ENCODE measurements at places on chromosomes 16 and 17.

DNA sequence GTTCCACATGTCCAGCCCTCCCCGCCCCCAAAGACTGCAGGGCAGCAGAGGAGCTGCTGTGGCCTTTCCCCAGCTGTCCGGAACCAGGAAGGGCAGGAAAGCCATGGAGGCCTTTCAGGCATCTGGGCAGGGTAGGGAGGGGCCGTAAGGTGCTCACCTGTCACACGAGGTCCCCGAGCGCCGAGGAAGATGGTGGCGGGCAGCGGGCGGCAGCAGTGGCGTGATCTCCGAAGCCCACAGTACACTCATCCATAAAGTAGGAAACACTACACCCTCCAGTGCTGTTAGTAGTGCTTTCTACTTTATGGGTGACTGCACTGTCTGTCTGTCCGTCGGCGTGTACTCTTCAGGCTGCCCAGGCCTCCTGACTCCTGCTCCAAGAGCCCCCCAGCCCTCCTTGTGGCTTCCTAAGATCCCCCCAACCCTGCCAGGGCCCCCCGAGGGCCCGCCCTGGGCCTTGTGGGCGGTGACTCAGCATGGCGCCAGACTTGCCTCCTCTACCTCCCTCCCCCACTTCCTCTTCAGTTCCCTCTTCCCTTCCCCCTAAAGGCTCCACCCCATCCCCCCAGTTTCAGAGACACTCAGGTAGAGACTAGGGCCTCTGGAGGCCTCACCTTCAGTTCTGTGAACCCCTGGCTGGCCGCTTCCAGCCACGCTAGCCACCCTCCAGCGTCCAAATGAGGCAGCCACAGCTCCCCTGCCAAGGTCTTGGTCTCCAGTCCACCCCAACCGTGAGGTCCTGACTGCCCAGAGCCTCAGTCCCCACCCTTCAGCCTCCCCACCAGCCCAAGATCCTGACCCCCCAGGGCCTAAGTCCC, 2.6 kb upstream of the TSPOAP1 start:
- peak; percentile 47 for DNase-seq

DNA sequence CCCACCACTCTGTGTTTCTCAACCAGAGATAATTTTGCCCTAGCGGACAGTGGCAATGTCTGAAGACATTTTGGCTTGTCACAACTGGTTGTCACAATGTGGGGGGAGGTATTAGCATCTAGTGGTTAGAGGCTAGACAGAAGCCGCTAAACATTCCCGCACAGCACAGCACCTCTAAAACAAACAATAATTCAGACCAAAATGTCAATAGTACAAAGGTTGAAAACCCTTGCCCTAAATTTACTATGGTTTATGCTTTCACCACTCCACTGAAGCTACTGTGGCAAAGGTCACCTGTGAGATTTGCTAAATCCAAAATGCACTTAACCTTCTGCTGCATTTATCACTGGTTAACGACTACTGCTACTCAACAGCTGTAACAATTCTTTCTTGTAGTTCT, 14.1 kb downstream of the NUP88 start:
- DNase-seq, result no peak

GRCh38 chr17:65532101-65532890, 29.2 kb downstream of the AXIN2 start:
- peak; percentile 54 for DNase-seq

DNA sequence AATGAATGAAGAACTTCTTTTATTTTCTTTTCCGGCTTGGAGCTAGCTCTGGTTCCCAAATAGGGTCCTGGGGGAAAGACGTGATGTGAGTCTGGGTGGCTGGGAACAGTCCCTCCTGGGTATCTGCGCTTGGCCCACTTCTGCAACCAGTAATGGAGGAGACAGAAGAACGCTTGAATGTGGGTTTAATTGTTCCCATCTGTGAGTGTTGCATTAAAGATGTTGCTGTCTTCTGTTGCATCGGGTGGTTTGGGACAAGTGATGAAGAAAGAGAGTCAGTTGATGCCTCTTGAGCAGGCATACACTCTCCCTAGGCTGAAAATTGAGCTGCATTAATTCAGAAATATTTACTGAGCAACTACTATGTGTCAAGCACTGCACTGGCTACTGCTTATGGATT, 511.1 kb downstream of the CDH13 start:
- DNase-seq, result no peak

GRCh38 chr16:63061319-63061718, 1025.1 kb upstream of the CDH8 start:
- peak; percentile 59 for DNase-seq

DNA sequence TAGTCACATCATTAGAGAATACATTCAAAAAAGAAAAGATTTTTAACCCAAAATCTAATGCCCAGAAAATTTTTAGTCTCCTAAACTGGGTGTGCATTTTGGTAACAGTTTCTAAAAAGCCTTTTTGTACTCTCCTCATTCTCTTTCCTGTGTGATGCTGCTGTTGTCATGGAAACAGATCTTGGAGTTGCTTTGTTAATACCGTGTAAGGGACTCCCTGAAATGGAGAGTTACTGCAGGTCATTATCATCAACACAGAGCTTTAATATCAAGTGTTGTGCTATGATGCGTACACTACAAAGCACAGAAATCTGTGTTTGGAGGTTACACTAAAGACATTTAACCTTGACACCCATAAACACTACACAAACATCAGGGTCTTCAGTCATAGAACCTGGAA, 216.3 kb downstream of the PRKCA start:
- DNase-seq, result no peak

DNA sequence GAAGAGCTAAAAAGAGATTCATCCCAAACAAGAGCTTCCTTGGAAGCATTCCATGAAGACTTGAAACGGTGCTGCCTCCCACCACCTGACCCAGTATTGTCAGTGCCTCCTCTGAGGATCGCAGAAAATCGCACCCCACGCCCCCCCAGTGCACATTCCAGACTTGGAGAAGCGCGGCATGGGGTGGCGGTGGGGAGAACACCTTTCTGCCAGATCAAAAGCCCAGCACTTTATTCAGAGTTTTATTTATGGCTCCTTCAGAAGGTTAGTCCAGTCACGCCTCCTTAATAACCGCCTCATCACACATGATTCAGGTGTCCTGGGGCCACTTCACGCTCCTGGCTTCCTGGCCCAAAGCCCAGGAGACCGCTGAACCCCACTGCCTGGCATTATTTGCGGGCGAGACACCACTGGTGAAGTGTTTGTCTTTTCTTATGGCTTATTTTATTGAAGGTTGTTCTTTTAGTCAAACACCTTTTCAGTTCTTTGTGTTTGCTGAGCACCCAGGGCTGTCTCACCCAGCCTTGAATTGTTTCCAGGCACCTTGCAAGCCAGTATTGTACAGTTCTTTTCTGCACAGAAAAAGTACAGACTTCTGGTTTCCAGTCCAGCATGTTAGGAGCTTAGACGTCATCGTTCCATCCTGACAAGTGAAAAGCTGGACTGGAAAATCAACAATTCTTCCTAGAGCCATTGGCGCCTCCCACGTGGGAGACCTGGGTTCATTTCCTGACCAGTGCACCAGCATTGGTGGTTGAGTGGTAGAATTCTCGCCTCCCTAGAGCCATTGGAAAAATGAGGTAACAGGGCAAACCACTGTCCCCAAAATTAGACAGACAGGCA, 79.6 kb upstream of the CACNG5 start:
- DNase-seq, result no peak

GRCh38 chr17:75976175-75976848, 2.7 kb downstream of the ACOX1 start:
- DNase-seq, result no peak
